ENCODE measurements at places on chromosomes 3 and 15.

DNA sequence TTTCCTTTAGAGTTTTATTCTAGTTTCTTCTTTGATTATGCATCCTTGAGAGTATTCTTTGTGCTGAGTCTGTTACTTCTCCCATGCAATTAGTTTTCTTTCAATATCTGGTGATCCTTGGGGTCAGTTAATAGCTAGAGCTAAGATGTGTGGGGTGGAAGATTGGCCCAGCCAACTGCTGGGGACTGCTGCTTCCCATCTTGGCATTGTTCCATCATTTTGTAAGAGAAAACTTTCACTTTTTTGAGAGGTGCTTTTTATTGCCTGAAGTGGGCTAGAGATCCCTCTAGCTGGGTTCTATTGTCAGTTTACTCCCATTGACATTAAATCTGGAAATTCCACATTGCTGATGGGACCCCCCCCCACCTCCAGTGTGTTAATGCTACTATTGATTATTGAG, 15.4 kb downstream of the BCL2L10 start:
- DNase-seq = no peak

- no peak for DNase-seq
Measured at GRCh38 chr3:4011166-4011565, 211.9 kb downstream of the LRRN1 start.

DNA sequence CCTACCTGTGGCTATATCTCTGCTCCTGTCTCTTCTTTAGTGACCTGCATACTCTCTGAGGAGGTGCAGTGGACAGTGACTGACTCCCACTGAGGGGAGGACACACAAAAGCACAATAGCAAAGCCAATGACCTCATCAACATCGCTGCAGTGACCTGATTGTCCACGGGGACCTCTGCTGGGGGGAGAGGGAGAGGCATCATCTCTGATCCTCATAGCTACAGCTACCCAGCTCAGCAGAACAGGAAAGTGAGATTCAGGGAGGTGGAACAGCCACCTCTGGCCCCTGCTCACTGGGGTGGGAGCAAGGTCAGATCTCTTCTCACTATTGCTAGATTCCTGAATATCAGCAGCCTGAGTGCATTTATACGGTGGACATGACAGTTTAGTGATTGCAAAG, 179.2 kb downstream of the ATP10A start:
- DNase-seq = no peak

DNA sequence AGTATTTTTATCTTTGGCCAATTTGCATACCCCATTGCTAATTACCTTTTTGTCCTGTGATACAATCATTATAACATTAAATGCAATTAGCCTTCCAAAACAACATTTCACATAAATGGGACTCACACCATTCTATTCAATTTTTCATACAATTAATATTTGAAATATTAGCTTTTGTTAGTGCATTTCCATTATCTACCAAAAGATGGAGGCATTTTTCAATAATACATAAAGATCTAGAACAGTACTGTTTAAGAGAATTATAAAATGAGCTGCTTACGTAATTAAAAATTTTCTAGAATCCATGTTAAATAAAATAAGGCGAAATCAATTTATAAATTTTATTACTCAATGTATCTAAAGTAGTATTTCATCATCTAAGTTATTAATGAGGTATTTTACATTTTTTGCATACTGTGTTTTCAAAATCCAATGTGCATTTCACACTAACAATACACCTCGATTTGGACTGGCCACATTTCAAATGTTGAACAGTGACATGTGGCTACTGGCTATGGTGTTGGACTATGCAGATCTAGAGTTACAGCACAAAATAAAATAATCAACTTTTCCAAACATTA, 74.3 kb downstream of the TJP1 start:
- no peak for DNase-seq

GRCh38 chr3:97952872-97953271, 19.4 kb downstream of the RIOX2 start:
- no peak for DNase-seq

- DNase-seq = peak; percentile 33
Measured at GRCh38 chr15:23642413-23643044, 5.1 kb downstream of the MAGEL2 start.

- no peak for DNase-seq
Measured at GRCh38 chr15:100229181-100230163, 112.3 kb downstream of the ADAMTS17 start.

DNA sequence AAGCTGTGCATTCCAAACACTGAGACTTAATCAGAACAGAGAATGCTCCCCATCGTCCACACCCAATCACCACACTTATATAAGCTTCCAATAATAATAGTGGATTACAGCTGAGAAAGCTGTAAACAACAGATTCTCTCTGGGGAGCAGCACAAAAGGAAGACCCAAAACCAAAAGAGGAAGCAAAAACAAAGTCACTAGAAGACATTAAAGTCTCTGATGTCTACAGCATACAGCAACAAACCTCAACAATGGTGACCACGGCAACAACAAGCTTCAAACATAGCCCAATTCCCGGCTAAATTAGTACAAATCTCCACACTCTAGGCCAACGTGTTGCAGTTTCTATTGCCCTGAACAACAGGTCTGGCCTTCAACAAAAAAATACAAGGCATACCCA, 37.7 kb downstream of the ZDHHC23 start:
- DNase-seq = no peak

DNA sequence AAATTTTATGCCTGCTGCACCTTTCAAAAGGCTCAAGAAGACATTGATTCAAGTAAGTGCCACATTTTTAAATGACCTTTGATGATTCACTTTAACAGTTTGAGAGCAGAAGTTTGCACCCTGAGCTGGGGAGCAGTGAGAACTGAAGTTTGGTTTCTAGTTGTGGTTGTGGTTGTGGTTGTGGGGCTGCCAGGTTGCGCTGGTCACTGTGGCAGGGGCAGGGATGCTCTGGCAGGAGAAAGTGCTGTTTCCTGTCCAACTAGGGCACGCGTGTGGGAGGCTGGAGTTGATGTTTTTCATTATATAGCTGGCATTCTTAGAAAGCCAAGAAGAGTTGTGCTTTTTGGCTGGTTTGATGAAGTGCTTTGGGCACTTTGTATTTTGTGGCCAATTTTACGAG, 339.7 kb upstream of the NR2F2 start:
- DNase-seq = no peak

GRCh38 chr3:8500319-8500988, 1.2 kb upstream of the LMCD1 start:
- DNase-seq = no peak

All from HS-5 (cell line).